HuH-7 (cell line): ENCODE measurements at places on chromosomes 5 and 9.

- DNase-seq = no peak
Measured at GRCh38 chr9:90642570-90643539, at the start of gene DIRAS2. TSS of gene DIRAS2 (minus strand) at chr9:90642824. CDS start at chr9:90613827, 28,997 bp downstream.

DNA sequence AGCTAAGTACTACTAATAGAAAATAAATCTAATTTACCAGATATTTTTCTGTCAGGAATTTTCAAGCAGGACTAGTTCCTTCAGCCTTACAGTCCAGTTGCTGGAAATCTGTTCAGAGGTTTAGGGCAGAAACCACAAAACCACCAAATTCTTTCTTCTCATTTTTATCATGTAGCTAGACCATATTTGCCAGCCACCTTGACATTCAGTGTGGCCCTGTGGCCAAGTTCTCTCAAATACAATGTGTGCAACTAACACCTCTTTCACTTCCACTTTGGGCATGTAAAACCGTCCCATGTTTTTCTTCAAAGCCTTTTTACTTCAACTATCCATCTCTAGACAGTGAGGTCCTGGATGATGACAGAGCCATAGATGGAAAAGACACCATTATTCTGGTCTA lies 1133.2 kb upstream of the CDH18 start:
- no peak for DNase-seq

GRCh38 chr5:178625679-178626483 lies 969 bp downstream of the CLK4 start:
- DNase-seq = peak; percentile 56

DNA sequence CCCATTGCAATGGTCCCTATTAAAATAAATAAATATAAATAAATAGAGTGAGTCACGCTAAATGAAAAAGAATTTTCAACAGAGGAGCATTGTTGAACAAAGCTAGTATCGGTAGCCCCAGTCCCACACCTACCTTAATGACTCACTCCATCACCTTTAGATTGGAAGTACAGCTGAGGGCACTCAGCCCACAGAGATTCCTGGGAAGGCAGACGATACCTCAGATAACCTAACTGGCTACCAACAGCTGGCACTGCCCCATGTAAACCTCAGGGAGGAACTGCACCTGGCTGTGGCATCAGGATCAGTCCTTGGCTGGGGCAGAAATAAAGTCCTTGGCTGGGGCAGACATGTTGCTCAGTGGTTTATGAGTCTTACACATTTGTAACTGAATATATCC lies 49.3 kb downstream of the SPRY4 start:
- DNase-seq = no peak

GRCh38 chr5:53322257-53322656 lies 158.2 kb upstream of the FST start:
- DNase-seq = no peak

- DNase-seq = no peak
Measured at GRCh38 chr5:113474100-113474728, 14.0 kb downstream of the MCC start.

- no peak for DNase-seq
Measured at GRCh38 chr9:131937451-131937850, 142.2 kb downstream of the MED27 start.

GRCh38 chr5:152218694-152219093 lies 186.4 kb downstream of the NMUR2 start:
- DNase-seq = no peak

- DNase-seq = peak; percentile 7
Measured at GRCh38 chr5:143054480-143054941, 284.3 kb downstream of the ARHGAP26 start.

DNA sequence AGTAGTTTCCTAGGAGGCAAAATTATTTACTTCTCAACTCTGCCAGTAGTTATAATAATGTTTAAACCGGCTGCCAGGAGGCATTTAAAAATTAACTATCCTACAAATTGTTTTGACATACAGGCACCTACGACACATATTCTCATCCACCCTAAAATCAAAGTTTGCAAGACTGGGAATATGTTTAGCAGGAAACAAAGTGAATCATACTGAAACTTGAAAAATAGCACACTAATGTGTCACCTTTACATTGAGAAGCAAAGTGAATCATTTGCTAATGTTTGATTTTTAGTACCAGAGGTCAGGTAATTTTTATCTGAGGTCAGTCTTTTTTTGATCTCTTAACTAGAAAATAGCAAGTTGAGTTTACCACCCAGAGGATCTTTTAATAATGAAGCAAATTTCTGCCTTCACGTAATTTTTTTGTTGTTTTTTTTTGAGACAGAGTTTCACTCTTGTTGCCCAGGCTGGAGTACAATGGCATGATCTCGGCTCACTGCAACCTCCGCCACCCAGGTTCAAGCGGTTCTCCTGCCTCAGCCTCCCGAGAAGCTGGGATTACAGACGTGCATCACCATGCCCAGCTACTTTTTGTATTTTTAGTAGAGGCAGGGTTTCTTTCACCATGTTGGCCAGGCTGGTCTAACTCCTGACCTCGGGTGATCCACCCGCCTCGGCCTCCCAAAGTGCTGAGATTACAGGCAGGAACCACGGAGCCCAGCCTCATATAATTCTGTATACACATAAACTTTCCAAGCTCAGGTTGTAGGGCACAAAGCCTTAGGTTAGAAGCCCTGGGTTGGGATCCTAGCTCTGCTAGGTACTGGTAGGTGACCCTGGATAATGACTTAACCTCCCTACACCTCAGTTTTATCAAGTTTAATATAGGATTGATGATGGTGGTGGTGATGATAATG lies 124.3 kb downstream of the UGCG start:
- DNase-seq = no peak

GRCh38 chr5:157067005-157067404 lies 8.1 kb upstream of the HAVCR1 start:
- no peak for DNase-seq

GRCh38 chr9:112780450-112781036 lies 30.0 kb downstream of the SNX30 start:
- no peak for DNase-seq

GRCh38 chr9:456365-456764 lies 241.7 kb downstream of the DOCK8 start:
- DNase-seq = no peak

DNA sequence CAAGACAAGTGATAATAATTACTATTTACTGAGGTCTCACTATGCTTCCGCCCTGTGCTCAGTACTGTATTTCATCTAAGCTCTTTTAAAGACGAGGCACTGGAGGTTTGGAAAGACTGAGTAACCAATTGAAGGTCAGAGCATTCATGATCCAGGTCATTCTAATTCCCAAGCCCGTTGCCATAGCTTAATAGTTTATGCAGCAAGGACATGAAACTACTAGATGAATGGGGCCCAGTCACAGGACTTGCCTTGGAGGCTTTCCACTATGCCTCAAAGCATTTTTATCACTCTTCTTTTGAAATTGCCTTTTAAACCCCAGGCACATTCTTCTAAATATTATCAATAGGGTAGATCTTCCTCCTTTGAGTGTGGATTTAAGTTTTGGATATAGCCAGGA lies 17.2 kb upstream of the NFIB start:
- no peak for DNase-seq

DNA sequence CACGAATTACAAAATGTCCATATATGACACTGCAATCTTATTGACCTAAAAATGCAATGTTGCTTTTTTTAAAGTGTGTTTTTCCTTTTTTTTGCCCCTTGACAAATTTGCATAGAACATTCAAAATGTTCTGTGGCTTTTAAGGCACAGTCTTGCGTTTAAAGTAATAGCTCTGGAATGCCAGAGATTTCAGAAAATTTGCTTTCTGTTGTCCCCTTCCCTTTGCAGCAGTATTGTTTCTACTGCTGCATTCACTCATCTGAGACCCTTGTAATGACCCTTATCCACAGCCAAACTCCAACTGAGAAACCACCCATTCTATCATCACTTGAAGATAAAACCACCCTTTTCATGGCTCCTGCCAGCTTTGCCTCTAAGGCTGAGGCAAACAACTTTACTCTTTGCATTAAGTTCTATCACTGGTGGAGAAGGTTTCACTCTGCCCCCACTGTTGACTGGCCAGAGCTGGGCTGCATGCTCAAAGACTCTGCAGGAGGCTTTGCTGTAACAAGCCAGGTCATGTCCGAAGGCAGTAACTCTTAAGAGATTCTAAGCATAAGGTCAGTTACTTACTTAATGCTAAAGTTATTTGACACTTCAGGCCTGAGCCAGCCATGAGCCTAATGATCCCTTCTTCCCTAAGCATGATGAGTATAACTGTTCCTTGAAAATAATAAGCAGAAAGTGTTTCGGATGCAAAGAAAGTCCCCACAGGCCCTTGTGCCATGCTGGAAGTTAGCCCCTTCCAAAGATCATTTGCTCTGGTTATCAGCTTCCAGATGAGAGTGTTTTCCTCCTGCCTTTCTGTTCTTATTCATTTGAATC lies 101.9 kb downstream of the CD180 start:
- no peak for DNase-seq

- DNase-seq = no peak
Measured at GRCh38 chr5:179827680-179828079, 7.0 kb downstream of the SQSTM1 start.

- no peak for DNase-seq
Measured at GRCh38 chr5:407051-407450, 35.9 kb upstream of the EXOC3 start.

- peak; percentile 54 for DNase-seq
Measured at GRCh38 chr5:110738503-110738811, 350 bp upstream of the SLC25A46 start.

- no peak for DNase-seq
Measured at GRCh38 chr9:135220601-135221575, 133.4 kb downstream of the OLFM1 start.

GRCh38 chr9:74775396-74775795 lies 112.3 kb downstream of the TRPM6 start:
- no peak for DNase-seq

DNA sequence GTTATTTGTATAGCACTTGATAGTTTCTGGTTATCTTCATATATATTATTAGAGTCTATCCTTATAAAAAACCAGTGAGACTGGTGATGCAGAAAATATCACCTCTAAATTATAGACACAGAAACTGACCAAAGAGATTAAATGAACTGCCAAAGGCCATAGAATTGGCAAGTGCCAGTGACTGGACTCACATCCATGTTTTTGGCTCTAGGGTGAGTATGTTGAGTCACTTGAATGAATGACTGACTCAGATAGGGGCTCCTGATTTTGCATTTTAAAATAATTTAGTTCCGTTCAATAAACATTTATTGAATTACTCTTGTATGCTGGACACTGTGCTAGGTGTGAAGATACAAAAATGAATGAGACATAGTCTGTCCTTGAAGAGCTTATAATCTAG lies 70.7 kb downstream of the NR2F1 start:
- no peak for DNase-seq

- DNase-seq = no peak
Measured at GRCh38 chr9:134296301-134297082, 29.8 kb upstream of the RXRA start.

GRCh38 chr9:617445-618085 lies 223.9 kb upstream of the DMRT1 start:
- no peak for DNase-seq

GRCh38 chr9:117744856-117745389 lies 40.7 kb downstream of the TLR4 start:
- no peak for DNase-seq

- no peak for DNase-seq
Measured at GRCh38 chr5:54415896-54416601, 39.5 kb upstream of the HSPB3 start.

GRCh38 chr5:153952893-153953292 lies 85.8 kb downstream of the FAM114A2 start:
- no peak for DNase-seq

DNA sequence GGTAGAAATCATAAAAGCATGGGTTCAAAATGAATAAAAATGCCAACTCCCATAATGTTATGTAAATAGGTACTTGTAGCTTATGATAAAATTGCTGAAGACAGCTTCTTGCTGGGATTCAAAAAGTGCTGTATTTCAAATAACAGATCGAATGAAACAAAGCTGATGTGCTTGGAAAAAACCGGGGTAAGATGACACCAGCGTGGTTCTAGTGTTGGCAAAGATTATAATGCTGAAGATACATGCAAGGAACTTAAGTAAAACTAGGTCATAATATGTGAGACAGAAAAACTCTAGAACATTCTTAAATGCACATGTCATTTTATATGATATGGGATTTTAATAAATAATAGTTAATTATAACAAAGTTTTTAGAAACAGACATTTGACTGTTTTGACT lies 44.4 kb upstream of the APC start:
- DNase-seq = no peak

DNA sequence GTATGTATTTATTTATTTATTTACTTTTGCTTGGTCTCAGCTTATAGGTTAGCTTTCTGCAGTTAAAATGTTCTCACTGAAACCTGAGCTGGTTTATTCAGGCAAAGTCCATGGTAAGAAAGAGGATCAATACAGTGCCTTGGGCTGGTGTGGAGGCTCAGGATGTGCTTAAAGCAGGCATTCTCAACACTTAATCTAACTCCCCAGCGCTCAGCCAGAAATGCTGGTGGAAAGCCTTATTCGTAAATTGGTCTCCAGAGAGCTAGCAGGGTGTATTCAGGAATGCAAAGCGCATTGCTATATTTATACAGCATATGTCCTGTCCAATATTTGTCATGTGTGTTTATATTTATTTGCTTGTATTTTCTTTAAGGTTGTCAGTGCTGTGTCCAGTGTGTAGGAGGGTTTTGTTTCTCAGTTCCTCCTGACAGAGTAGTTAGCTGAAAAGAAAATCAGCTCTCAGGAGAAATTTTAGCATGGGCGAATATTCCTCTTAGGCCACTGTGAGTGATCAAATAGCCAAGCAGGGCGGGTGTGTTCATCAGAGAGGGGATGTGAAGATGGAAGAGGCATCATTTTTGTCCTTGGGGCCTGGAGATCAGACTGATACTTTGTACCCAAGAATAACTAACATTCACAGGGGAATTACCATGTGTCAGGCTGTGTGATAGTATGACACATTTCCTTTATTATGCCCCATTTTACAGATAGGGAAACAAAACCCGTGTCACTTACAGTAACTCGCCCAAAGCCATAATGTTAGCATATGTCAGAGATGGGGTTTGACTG lies 65.8 kb downstream of the DOCK2 start:
- DNase-seq = no peak

DNA sequence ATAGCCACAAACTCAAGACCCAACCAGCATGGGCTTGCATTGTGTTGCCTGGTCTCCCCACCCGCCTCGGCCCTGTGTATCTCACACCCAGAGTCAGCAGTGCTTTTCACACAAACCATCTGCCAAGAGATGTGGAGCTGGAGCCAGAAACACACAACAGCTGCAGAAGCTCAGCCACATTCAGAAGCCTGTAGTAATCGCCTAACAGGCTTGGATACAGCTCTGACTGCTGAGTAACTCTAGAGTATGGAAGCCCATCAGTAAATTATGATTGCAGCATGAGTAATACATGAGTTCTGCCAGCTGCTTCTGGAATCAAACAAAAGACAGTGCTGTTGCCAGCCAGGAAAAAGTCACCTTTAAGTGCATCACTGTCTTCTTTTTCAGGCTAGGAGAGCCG lies 16.0 kb downstream of the TEK start:
- no peak for DNase-seq

DNA sequence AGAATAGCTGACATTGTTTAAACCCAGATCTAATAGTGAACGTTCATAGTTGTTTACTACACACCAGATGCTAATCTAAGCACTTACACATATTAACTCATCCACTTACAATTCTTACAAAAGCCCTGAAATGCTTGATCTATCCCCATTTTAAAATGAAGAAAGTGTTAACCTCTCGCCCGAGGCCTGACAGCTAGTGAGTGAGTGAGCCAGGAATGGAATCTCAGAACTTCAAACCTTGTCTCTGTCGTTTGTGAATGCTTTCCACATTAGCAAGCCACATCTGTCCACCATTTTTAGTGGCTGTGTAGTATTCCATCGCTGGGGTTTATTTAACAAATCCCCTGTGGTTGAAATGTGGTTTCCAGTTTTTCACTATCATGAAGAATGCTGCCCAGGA lies 24.9 kb upstream of the NEURL1B start:
- DNase-seq = no peak
